Germinal center (tissue), 1 donor: ENCODE measurements at places on chromosomes 11 and 22.

- DNase-seq = peak; percentile 48
Measured at GRCh38 chr11:121291896-121292494, 576 bp upstream of the SC5D start.

- DNase-seq = no peak
Measured at GRCh38 chr11:19437760-19438159, 197.0 kb upstream of the E2F8 start.

DNA sequence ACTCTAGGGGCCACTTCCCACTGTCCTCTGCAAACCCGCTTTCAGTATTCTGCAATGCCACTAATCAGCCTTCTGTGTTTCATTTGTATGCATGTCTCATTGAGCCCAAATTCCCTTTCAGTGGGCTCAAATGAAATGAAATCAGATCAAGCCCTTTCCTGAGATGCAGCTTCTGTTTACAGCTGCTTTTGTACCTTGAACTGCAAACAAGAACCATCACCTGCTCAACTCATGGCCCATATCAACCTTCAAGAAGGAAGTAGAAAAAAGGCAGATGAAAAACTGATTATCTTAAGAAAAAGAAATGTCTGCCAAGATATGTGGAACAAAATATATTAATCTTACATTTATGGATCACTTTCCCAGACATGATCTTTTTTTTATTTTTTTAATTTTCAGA, 141.1 kb upstream of the ARHGAP42 start:
- no peak for DNase-seq

GRCh38 chr22:50306753-50307749, at the start of gene PLXNB2:
Gene PLXNB2, minus strand, starts transcription at chr22:50307646. Its CDS starts 17,062 bp downstream, at chr22:50290584.
- peak; percentile 66 for DNase-seq

GRCh38 chr11:96329419-96329818, 13.6 kb downstream of the MAML2 start:
- no peak for DNase-seq

DNA sequence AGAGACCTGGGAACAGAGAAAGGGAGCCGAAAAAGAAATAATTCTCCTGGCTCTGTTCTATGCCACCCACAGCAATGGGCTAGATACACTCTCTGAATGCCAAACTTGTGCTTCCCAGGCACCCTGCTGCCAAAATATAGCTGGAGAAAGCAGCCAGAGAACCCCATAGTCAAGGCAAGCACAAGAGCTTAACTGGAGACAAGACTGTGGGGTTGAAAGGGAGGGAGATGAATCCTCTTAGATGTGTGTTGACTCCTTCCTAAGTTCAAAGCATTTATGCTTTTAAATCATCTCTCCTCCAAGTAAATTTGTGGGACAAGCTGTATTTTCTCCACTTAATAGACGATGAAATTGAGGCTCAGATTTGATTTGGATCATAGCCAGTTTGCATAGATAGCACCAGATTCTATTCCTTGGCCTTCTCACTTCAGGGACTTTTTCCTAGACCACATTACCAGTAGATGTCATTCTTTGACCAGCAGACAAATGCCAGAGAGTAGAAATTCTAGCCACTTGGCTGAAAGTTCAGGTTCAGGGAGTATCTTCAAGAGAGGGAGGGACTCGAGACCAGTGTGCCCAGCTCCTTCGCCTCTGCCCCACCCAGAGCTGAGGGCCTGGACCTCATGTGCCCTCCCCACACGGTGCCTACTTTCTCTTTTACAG, 16.5 kb upstream of the ETS1 start:
- DNase-seq = no peak

DNA sequence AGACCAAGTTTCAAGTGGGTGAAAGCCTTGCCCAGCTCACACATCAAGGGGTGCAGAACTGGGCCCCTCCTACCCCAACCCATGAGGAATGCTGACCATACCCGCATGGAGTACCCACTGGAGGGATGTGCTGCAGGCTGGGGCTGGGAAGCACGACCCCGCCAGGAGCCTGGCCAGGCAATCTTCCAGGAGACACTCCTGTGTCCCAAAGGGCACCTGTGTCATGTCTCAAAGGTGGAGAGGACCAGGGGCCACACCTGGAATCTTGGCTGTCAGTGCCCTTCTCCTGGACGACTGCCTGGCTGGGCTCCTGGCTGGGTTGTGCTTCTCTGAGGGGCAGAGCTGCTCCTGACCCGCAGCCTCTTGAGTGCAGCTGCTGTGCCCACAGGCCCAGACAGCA, 6.7 kb downstream of the ARAP1 start:
- no peak for DNase-seq

GRCh38 chr11:60316317-60316716, 10.7 kb upstream of the MS4A6E start:
- no peak for DNase-seq

DNA sequence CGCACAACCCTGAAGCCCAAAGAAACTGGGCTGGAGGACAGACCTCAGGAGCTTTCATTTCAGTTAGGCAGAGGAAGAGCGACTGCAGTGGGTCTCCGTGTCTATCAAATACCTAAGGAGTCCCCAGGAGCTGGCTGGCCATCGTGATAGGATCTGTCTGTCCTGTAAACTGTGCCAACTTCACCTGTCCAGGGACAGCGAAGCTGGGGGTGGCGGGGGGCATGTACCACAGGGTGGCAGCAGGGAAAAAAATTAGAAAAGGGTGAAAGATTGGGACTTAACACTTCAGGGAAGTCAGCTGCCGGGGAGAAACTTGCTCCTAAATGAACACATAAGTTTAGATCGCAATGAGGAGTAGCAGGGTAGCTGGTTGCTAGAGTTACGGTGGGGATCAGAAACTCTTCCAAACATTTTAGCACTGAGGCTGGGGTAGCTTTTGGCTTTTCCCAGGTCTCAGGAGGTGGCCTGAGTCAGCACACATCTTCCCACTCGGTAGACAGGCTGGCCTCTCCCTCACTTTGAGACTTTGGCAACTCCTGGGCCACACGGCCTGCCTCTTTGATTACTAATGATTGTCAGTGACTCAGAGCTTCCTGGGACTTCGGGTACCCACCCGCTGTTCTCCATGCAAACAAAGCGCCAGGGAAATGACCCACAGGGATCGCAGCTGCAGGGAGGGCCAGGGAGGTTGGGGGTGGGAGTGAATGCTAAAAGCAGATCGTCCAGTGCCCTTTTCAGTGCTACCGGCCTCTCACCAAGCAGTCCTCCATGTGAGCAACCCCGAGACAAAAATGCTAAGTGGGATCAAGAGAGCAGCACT, 2.9 kb upstream of the MTFP1 start:
- no peak for DNase-seq

DNA sequence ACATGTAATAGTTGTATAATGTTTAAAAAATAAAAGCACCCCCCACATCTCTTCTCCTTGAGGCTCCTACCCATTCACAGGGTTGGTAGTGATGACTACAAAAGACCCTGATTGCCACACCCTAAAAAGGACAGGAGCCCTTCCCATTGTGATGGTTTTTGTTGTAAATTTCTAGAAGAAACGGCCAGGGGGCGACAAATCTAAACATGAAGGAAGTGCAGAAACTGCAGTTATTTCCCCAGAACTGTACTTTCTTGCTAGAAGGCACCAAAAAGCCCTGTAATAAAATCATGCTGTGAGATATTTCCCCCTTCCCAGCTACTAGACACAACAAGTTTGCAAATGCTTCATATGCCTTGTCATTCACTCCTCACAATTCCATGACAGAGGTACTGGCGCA, 10.8 kb downstream of the PRR5L start:
- DNase-seq = no peak

GRCh38 chr11:128417607-128418324, 169.6 kb downstream of the ETS1 start:
- no peak for DNase-seq

DNA sequence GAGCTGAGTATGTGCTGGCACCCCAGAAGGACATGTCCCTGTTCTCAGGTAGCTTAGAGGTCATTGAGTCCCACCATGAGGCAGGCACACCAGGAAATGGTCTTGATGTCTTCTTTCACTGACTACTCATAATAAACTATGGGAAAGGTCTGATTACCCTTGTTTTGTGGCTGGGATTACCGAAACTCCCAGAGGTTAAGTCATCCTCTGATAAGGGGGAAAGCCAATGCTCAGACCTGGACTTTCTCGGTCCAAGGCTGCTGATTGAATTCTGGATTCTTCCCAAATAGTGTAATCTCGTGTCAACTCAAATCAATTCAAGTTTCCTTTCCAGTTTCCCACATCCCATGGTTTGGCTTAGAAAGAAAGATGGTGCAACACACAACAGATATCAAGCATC, 3.7 kb upstream of the CD44 start:
- no peak for DNase-seq

DNA sequence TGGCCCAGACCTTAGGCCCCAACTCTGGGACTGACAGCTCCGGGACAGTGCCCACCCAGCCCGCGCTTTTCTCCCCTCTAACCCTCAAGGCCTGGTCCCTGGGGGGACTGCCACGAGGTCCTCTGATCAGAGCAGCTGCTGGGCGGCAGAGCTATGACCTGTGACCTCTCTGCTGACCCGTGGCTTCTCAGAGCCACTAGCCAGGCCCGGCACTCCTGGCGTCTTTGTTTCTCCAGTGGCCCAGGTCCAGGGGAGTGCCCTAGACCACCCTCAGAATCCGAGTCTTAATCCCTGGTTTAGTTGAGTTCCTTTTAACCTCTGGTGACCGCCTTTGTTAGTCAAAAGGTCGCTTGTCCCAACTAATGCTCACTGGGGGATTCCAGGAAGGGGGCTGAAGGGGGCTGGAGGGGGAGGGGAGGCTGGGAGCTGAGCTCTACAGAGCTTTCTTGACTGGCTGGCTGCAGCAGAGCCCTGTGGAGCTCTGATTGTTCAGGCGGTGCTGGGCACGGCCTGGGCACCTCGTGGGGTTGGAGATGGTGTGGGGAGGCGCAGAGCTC, 1.2 kb downstream of the FBLN1 start:
- no peak for DNase-seq
